ENCODE measurements at places on chromosomes 3 and 15.
A peak's percentile ranks its signal among the peaks of the same experiment; 100 is the strongest.

GRCh38 chr3:95151590-95151989 is 1088.7 kb downstream of the NSUN3 start:
- no peak for DNase-seq

GRCh38 chr3:16338999-16339398 is 74.0 kb downstream of the OXNAD1 start:
- DNase-seq = peak; percentile 96

- peak; percentile 57 for DNase-seq
Measured at GRCh38 chr3:61877359-61878138, 316.2 kb downstream of the PTPRG start.

GRCh38 chr3:187919048-187919447 is 173.8 kb upstream of the BCL6 start:
- DNase-seq = no peak

DNA sequence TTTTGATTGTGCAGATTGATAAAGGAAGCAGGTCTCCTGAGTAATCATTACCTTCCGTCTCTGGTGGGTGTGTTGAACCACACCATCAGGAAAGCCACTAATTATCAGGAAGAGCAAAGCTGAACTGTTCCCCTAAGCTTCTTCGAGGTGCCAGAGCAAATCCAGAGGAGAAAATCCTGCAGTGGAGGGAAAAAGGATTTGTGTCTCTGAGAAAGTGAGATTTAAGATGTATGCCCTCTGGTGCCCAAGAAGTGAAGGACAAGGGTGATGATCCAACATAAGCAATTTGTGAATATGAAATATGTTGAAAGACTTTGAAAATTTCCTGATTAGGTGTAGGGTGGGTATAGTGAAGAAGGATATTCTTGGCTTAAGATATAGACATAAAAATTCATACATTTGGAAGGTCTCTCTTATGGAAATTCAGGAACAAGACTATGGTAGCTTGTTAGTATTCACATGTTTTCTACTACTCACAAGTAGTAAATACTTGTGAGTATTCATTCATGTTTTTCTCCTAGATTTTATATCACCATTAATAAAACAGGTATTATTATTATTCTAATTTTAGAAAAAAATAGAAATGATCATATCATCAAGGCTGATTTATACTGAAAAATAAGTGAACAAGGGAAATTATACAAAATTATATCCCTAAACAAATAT is 34.8 kb downstream of the COMMD2 start:
- DNase-seq = peak; percentile 88

- no peak for DNase-seq
Measured at GRCh38 chr3:146152834-146153233, 8.2 kb downstream of the PLOD2 start.

- DNase-seq = peak; percentile 36
Measured at GRCh38 chr3:194690501-194691372, 5.1 kb downstream of the FAM43A start.

GRCh38 chr15:85028416-85028815 is 46.8 kb downstream of the PDE8A start:
- no peak for DNase-seq

- DNase-seq = no peak
Measured at GRCh38 chr3:187810021-187810446, 64.8 kb upstream of the BCL6 start.

GRCh38 chr3:11276901-11277300 is 4.7 kb downstream of the ATG7 start:
- no peak for DNase-seq

GRCh38 chr3:37862219-37862902 is 681 bp downstream of the CTDSPL start:
- DNase-seq = peak; percentile 49

- DNase-seq = peak; percentile 81
Measured at GRCh38 chr3:190321789-190322603, at the start of gene CLDN1. Gene CLDN1, minus strand, starts transcription at chr3:190322446. Its CDS starts 240 bp downstream, at chr3:190322206.

DNA sequence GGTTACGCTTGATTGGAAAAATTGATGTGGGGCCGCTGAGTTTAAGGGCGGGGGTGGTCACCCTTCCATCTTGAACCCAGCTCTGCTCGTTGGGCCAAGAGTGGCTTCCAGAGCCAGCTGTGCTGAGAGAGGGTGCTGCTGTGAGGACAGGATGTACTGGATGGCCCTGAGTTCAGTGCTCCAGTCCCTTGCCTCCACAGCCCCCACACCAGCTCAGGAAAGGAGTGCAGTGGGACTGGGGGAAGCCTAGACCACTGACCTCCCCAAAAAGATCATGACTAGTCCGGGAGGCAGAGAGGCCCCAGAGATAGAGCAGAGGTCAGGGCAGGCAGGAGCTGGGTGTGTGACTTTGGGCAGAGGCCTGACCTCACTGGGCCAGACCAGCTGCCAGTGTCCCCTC is 4.0 kb upstream of the PTH1R start:
- DNase-seq = no peak

- DNase-seq = no peak
Measured at GRCh38 chr3:58272891-58273290, 33.2 kb upstream of the RPP14 start.

- no peak for DNase-seq
Measured at GRCh38 chr15:75891895-75892294, 11.8 kb upstream of the FBXO22 start.

DNA sequence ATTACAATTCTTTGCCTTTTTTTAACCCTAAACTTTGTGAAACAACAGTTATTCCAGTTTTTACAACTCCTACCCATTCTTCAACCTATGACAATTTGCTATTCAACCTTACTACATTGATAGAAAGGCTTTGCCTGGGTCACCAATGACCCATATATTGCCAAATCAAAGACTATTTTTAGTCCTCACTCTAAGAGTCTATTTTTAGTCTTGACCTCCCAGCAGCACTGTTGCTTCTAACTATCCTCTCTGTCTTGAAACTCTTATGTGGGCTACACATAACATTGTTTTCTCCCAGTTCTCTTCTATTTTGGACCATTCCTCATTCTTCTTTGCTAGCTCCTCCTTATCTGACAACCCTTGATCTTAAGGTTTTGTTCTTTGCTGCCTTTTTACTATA is 71.4 kb downstream of the C3orf80 start:
- peak; percentile 17 for DNase-seq

DNA sequence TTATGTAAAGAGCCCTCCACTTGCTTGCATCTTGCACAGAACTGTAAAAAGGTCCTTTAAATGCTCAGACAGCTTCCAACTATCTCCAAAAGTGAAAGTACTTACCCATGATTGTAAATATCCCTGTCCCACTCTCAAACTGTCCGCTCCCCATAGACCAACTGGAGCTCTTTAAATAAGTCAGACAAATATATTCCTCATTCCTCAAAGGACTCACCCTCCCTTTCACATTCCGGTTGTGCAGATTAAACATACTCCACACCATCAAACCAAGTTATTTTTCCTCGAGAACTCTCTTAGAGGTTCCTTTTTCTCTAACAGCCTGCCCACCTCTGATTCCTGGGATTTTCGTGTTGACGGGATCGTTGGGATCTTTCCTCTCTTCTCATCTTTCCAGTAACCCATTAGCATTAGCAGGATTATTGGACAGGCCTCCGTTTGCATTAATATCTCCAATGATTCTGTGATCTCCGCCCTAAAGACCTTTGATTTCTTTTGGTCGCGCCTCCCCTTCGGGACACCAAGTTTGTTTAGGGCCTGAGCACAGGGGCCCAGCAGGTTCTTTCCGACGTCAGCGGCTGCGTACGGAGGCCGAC is 763 bp downstream of the GOLGB1 start:
- DNase-seq = peak; percentile 75

DNA sequence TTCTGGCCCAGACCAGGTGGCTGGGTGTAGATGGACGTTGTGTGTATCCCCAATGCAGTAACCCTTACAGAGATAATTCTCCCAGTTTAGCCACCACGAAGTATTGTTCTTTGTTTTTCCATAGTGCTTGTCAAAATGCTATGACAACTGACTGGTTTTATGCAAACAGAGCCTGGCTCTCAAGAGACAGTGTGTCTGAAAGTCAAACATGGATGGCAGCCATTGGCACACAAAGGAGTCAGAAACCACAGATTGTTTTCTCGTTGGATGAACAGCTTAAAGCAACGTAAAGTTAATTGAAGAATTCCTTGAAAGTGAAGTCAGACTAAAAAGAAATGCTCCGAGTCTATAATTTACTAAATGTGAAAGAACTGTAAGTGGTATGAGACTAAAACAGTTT is 91.2 kb downstream of the FILIP1L start:
- DNase-seq = peak; percentile 34

DNA sequence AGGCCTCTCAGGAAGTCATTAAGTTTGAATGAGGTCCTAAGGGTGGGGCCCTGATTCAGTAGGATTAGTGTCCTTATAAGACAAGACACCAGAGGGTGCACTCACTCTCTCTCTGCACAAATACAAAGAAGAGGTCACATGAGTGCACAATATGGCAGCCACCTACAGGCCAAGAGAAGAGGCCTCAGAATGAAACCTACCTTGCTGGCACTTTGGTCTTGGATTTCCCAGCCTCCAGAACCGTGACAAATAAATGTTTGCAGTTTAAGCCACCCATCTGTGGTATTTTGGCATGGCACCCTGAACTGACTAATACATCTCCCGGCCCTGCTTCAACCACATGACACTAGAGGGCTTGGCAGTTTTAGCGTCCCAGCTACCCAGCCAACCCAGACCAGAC is 73.9 kb upstream of the CHRNB4 start:
- DNase-seq = no peak

GRCh38 chr15:85128621-85129020 is 147.0 kb downstream of the PDE8A start:
- no peak for DNase-seq

- no peak for DNase-seq
Measured at GRCh38 chr3:166526881-166527280, 689.7 kb upstream of the BCHE start.

DNA sequence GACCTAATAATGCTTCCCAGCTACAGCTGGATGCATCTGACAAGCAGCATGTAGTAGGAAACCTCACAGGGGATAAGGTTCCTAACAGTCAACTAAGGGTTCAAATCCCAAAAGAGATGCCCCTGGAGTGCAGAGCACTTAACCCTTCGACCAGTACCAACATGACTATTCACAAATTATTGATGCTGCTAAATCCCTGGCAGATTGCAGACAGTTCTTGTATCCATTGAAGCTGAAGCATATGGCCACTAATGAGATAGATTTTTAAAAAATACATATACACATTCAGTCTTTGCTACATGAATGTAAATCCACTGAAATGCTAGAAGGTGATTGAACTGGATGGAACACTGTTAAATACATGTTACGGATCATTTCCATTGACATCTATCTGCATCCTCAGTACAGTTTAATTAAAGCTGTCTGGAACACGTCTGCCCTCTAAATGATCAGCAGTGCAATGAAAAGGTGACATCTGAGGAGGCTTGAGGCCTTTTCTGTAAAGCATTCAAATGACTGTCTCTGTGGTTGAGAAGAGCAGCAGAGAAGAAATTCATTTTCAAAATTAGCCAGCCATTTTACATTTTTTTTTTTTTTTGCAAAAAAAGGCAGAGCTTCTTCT is 19.5 kb upstream of the NANOGP8 start:
- DNase-seq = no peak

DNA sequence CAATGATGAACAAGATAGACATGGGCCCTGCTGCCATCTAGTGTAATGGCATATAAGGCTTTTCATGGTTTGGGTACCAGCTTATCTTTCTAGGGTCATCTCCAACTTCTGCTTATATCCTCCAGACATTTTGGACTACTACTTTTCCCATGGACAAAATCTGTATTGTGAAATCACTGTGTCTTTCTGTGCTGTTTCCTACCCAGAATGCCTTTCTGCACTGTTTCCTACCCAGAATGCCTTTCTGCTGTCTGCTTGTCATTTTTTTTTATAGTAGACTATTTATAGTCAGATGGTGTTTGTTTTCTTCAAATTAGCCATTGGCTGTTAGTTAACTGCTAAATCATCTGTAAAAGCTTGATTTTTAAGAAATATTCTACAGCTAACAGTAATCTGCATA is 20.1 kb downstream of the VPS8 start:
- no peak for DNase-seq

DNA sequence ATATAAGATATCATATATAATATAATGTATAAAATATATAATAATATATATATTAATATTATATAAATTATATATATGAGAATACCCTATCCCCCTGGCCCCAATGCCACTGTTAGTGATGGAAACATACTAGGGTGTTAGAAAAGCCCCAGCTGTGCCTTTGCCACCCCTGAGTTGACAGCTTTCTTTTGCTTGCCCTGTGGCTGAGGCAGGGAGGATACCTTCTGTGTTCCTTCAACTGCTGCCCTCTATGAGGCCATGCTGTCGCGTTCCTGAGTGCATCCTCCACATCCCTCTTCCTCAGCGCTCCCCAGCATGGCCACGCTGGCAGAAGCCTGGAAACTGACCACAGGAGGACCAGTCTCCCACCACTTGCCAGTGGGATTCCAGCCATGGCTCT is 26.3 kb downstream of the FAN1 start:
- no peak for DNase-seq

- no peak for DNase-seq
Measured at GRCh38 chr15:80846031-80846815, 67.1 kb downstream of the CEMIP start.

- peak; percentile 57 for DNase-seq
Measured at GRCh38 chr15:51751697-51752683, 593 bp downstream of the TMOD2 start.

DNA sequence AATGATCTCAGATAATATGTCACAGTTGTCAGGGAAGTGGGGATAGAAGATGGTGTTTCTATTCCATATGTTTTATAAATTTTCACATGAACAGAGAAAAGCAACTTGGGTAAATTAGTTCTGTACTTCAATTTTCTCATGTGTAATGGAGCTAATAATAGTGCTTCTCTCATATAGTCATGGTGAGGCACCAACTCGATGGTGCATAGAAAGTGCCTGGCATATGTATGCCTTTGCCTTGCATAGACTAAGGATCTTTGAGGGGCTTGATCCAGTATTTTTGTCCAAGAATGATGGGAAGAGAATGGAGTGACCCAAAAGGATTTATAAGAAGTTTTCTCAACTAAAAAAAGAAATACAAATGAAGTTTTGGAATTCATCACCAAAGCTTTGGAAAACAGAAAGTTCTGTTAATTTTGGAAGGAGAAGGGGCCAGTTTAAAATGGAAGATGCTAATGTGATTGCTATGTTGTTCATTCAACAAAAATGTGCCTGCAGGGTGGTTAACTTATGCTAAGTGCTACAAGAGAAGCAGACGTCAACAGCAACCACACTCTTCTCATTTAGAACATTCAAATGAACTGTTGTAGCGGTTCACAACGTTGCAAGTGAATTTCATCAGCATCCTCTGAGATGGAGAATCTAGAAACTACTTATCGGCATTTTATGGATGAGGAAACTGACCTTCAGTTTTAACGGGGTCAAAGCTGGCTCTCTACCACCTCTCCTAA is 86.1 kb downstream of the RTP4 start:
- DNase-seq = no peak

- DNase-seq = no peak
Measured at GRCh38 chr3:136516095-136516494, 236.1 kb downstream of the STAG1 start.

GRCh38 chr15:67186688-67187087 is 67.8 kb downstream of the AAGAB start:
- DNase-seq = no peak

Data from cardiac muscle cell (in vitro differentiated cells and primary cell).